ENCODE measurements at places on chromosomes 7 and 10.

- no peak for DNase-seq
These were observed 275.4 kb downstream of the GLRX3 start for GRCh38 chr10:130411496-130412085.

GRCh38 chr10:30534465-30535144 lies 94.9 kb downstream of the LYZL2 start:
- DNase-seq, result peak; percentile 93

DNA sequence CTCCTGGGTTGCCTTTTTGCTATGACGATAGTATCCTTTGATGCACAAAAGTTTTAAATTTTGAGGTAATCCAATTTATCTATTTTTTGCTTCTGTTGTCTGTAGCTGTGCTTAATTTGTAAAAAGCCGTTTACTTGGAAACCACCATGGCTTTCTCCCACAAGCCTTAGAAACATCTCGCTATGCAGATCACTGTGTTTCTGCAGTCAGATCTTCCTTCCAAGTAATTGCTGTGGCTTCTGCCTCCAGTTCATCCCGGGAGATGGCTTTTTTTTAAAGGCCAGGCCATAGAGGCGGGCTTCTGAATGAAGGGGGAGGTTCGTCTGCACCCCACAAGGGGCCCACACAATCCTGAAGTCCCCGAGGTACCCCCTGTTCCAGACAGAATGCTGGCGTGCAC lies 48.3 kb upstream of the OCM2 start:
- DNase-seq, result no peak

GRCh38 chr10:111972109-111972508 lies 211.5 kb downstream of the GPAM start:
- no peak for DNase-seq

DNA sequence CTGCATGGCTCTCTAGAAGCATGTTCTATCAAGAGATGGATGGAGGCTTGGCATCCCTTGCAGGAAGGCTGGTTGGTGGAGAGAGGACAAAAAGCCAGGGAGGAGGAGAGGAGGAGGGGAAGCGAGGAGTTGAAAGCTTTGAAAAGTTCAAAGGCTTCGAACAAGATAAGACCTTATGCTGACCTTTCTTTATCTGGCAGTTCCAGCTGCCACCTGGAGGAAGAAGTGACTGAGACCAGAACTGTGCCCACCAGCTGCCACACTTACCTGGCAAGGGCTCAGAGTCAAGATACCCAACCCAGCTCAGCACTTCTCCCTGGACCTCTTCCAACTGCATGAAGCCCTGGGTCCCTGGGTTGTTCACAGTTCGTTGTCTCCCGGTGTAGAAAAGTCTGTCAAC lies 14.8 kb downstream of the CCL24 start:
- DNase-seq, result no peak
